ENCODE measurements at places on chromosomes 5 and 9.

DNA sequence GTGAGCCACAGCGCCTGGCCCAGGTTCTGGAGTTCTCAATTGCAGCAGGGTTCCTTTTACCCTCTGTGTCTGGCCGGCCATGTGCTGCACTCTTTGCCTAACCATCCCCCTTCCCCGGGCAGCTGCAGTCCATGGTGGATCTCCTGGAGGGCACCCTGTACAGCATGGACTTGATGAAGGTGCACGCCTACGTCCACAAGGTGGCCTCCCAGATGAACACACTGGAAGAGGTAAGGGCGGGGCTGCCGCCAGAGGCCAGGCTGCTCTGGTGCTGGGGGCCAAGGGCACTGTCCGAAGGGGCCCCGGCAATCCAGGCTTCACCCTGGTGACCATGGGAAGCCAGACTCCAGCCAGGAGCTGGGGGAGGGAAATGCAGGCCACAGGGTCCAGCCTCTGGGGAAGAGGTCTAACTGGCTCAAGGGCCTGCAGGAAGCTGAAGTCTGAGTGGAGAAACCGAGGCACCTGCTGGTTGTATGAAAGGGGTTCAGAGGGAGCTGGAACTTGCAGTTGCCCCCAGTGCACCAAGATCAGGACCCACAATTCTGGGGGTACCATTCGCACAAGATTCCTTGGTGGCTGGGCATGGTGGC, 18.1 kb downstream of the OLFML2A start:
- DNase-seq: no peak

GRCh38 chr9:89476546-89476945, 21.4 kb downstream of the SEMA4D start:
- no peak for DNase-seq

DNA sequence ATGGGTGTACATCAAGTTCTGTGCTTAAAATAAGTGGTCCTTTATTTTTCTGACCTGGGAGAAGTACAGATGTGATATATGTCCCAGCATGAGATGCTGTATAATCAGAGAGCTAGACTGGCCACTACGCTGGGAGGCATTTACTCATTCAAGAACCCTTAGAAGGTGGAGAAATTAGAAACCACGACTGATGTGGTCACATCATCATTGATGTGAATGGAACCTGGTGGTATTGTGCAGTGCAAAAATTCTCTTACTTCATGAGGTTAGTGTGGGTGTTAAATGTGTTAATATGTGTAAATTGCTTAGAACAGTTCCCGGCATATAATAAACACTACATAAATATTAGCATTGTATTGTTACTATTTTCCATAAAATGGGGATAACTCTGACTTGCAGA, 69.5 kb upstream of the CKMT2 start:
- no peak for DNase-seq

DNA sequence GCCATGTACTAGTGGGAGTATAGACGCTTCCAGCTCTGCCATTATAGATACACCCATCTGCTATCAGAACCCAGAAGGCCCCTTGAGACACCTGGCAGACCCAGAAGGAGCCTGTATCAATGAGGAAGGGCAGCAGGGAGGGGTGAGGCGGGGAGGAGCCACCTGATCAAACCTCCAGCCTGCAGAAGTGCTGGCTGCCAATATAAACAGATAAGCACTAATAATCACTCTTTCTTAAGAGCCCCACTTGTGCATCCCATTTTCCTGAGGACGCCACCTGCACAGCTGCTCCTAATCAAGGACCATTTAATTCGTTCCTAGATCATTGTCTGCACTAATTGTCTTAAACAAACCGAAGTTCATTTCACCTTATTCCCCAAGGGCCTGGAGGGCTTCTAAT, 75.0 kb upstream of the NEK6 start:
- DNase-seq: no peak

GRCh38 chr5:168305281-168305680, 13.8 kb downstream of the WWC1 start:
- DNase-seq: no peak

DNA sequence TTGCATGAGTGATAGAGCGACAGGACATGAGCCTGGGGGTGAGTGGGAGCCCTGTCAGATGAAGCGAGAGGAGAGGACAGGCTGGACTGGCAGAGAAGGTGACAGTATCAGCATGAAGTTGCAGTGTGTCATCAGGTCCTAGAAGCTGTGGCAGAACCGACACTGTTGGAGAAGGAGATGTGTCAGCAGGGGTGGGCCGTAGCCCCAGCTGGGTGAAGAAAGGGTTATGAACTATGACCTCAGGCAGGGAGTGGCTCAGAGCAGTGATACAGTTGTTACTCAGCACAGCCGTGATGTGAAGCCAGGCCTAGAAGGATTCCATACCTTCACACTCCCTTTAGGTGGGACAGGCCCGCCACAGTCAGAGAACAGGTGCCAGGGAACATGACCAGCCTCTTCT, 7.6 kb downstream of the PCYOX1L start:
- no peak for DNase-seq

DNA sequence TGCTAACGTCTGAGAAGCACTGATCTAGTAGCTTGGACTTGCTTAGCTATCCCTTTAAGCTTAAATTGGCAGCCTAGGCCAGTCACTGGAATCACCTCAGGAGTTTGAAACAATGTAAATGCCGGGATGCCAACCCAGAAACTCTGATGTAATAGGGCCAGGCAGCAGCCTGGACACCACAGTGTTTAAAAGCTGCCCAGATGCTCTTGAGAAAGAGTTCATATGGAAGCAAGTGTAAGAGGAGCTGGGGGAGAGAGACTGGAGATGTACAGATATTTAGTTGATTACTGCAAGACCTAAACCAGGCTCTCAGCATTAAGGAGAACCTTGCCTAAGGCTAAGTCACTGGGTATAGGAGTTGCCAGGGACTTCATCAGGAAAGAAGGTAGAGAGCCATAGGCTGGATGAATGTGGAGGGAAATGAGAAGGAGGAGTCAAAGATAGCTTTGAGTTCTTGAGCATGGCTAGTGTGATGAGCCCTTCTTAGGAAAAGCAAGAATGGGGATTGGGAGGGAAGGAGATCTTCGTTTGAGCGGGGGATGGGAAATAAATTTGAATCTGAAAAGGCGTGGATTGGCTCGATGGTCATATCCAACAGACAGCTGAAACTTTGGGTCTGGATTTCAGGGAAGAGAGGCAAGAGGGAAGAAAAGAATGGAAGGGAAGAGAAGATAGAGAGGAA, 392.9 kb upstream of the WWC1 start:
- no peak for DNase-seq

DNA sequence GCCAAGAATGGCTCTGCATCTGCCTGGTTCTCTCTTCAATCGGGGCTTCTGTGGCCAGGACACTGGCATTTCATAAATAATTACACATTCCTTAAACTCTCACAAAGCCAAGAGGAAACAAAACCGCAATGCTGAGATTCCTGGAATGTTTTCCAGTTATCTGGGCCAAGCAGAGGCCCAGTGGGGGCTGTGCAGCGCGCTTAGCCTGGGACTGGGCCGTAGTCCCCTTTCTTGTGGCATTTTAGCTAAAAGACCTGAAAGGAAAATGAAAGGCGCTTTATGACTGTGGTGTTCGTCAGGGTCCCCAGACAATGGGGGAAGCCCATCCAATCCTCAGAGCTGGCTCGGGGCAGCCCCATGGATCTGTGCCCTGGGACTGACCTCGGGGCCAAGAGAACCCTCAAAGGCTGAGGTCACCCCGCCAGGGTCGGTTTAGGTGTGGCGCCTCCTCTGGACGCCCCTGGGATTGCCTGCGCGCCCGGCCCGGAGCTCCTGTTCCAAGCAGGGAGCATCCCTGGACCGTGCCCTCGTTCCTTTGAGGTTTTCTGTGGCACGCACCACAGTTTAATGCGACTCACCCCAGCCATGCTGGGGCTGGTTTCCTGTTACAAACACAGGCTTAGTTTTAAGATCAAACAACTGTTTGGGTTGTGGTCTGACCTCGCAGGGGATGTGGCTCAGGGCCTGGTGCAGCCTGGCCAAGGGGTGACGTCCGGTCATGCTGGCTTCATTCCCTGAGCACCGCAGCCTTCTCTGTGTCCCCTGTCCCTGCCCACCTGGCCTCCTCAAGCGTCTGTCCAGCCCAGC, 51.5 kb upstream of the NKD2 start:
- peak; percentile 90 for DNase-seq

DNA sequence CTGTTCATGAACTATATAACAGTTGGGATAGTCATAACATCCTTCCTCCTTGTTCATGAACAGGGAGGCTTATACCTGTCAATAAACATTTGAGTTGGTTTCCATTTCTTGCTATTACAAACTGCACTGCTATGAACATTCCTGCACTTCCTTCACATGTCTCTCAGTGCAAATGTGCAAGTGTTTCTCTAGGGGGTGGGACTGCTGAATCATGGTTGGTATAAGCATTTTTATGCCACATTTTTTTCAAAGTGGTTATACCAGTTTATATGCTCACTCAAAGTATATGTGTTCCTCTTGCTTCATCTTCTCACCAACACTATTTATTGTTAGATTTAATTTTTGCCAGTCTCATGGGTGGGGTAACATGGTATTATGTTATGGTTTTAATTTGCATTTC, 25.8 kb upstream of the TPD52L3 start:
- DNase-seq: no peak

- DNase-seq: no peak
Measured at GRCh38 chr5:58274191-58274590, 185.7 kb downstream of the PLK2 start.

DNA sequence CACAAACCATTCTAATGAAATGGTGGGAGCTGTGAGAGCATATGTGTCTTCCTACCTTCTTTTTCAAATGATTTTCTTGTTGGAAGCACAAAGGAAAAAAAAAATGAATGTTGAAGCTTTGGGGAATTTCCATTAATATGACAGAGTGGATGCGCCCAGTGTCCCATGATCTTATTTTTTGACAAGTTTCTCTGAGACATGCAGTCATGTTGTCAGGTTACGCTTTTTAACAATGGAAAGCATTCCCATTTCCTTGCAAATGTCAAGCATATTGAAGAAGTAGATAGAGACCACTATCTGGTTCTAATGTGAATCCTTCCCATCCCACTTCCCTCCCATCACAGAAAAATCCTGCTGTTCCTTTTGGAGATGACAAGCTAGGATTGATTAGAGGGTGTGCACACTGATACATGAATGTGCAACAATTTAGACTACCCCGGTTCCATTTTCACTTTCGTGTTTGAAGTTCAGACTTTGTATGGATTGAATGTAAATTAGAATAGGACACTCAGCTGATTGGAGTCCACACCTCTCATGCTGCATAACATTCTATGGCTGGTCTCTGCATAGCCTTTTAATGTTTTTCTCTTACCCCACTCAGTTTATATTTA, 919.4 kb downstream of the TLE4 start:
- DNase-seq: no peak

DNA sequence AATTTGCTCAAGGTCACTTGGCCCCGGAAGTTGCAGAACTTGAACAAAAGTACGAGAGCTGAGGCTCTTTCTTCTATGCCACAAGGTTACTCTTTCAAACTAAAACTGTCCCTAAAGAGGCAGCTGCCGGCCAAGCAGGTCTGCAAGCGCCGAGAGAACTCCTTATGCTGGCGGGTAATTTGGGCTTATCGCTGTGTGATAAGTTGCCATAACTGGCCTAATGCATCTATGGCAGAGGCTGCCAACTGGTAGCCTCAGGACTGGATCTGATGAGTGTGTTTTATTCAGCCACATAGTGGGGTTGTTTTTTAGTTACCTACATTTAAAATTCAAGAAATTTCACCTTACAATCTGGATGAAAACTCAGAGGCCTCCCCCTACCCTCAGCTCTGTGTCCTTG, 68.1 kb upstream of the SPOCK1 start:
- no peak for DNase-seq

GRCh38 chr5:74870299-74871067, 4.3 kb upstream of the FAM169A start:
- DNase-seq: no peak

DNA sequence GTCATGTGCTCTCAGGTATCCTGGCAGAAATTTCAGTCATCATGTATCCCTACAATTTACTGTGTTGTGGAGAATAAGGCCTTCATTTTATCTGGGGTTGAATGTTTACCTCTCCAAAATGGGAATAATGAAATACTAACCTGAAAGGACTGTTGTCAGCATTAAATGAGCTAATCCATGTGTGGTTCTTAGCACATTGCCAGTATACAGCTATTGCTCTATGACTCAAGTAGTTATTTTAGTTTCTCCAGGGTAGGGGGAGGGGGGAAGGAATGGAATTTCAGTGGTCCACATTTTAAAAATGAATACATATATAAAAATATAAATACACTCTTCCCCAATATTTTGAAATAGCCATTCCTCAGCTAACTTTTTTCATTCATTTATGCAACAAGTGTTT, 3.5 kb downstream of the PAM start:
- no peak for DNase-seq

DNA sequence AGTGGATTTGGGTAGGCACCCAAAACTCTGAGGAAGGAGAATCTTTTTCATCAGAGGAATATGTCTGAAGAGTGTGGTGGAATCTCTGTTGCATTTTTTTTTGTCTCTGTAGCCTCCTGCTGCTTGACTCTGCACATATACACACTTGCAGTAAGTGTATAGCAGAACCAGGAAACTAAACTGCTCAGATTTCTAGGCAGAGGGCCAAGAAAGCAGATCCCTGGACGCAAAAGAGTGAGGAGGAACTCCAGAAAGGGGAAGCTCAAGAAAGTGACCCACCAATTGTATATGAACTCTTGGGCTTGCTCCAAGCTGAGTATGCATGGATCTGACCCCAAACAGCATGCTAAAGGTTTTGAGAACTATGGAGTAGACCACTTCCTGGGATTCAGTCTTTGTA, 181.8 kb downstream of the GADD45G start:
- DNase-seq: no peak

GRCh38 chr5:149471406-149472183, 79.6 kb downstream of the CSNK1A1 start:
- no peak for DNase-seq

GRCh38 chr5:173962436-173962972, 26.5 kb upstream of the C5orf47 start:
- no peak for DNase-seq

- no peak for DNase-seq
Measured at GRCh38 chr5:62778316-62779009, 199.8 kb downstream of the LRRC70 start.

- peak; percentile 26 for DNase-seq
Measured at GRCh38 chr5:107673368-107674136, 2.8 kb upstream of the EFNA5 start.

GRCh38 chr9:1202512-1203280, 152.5 kb downstream of the DMRT2 start:
- DNase-seq: no peak

GRCh38 chr5:79759848-79760247, 70.2 kb downstream of the CMYA5 start:
- no peak for DNase-seq

GRCh38 chr5:99104538-99105132, 175.8 kb upstream of the CHD1 start:
- DNase-seq: no peak

- DNase-seq: no peak
Measured at GRCh38 chr5:56025151-56025885, 30.6 kb upstream of the IL6ST start.
